Mesothelial cell of epicardium (in vitro differentiated cells): ENCODE measurements at places on chromosomes 3 and 15. TPM values are rescaled to one million over a fixed set of nuclear protein-coding genes. Genes with fewer than 3 reads are reported as not detected.

SLC15A2 gene
- 3.4 to 5.4 TPM (median 4.8 TPM) in 3 replicates for total RNA-seq

GOLGA6L9 gene
- 19.1 to 21.0 TPM (median 19.7 TPM) in 3 replicates for total RNA-seq

GRCh38 chr3:134810850-134811249 is 15.8 kb downstream of the EPHB1 start:
- peaks cover 52% of the 10 kb centered on the region for H3K27me3 ChIP-seq
- no peaks in the 10 kb centered on the region for H3K4me1 ChIP-seq
- H3K36me3 ChIP-seq: no peaks in the 10 kb centered on the region
- DNase-seq: no peak
- H3K4me3 ChIP-seq: no peak overlapping the region

GRCh38 chr3:162897291-162897690 is 1400.7 kb downstream of the OTOL1 start:
- H3K4me1 ChIP-seq: peaks cover 2% of the 10 kb centered on the region
- no peak overlapping the region for H3K27ac ChIP-seq
- H3K4me3 ChIP-seq: no peak overlapping the region

GRCh38 chr15:101051291-101052030 is 132.3 kb downstream of the LRRK1 start:
- DNase-seq: no peak
- no peaks in the 10 kb centered on the region for H3K27me3 ChIP-seq
- peaks cover 15% of the 10 kb centered on the region for H3K4me1 ChIP-seq
- no peaks in the 10 kb centered on the region for H3K36me3 ChIP-seq
- H3K4me3 ChIP-seq: no peak overlapping the region

GRCh38 chr15:72153269-72154000 is 35.2 kb downstream of the SENP8 start:
- no peak for DNase-seq
- peaks cover 18% of the 10 kb centered on the region for H3K4me1 ChIP-seq
- H3K36me3 ChIP-seq: peaks cover 1% of the 10 kb centered on the region
- H3K27ac ChIP-seq: no peak overlapping the region

- H3K4me1 ChIP-seq: no peaks in the 10 kb centered on the region
- H3K27me3 ChIP-seq: no peaks in the 10 kb centered on the region
- no peaks in the 10 kb centered on the region for H3K36me3 ChIP-seq
- no peak for DNase-seq
- H3K4me3 ChIP-seq: no peak overlapping the region
Measured at GRCh38 chr3:179438841-179439240, 12.4 kb downstream of the GNB4 start.

CDCP1 gene
- 1.3 to 1.4 TPM (median 1.3 TPM) in 3 replicates for total RNA-seq

GRCh38 chr3:49024449-49024848 is 2.5 kb downstream of the NDUFAF3 start:
- no peak overlapping the region for H3K27ac ChIP-seq
- H3K27me3 ChIP-seq: no peaks in the 10 kb centered on the region
- no peak for DNase-seq
- H3K4me1 ChIP-seq: peaks cover 42% of the 10 kb centered on the region
- H3K4me3 ChIP-seq: no peak overlapping the region
- peaks cover 14% of the 10 kb centered on the region for H3K36me3 ChIP-seq

DNA sequence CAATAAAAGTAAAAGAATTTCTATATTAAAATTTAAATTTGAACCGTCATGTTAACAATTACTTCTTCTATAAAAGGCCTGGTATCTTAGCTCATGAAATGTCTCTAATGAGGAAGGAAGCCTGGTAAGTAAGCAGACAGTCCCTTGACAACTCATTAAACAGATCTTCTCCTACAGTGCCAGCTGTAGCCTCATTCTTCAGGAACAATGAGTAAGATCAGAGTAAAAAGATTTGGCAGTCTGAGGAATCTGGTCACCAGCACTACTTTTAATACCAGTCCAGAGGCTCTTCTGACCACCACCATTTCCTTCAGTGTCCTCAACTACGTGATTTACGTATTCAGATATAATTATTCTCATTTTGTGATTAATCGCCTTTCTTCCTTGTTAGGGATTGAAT is 955.0 kb upstream of the ALCAM start:
- H3K27me3 ChIP-seq: no peaks in the 10 kb centered on the region
- H3K27ac ChIP-seq: no peak overlapping the region
- DNase-seq: no peak
- H3K36me3 ChIP-seq: no peaks in the 10 kb centered on the region

MST1R gene
- 3.8 to 7.0 TPM (median 4.3 TPM) in 3 replicates for total RNA-seq
